NK-92 treated with Interleukin-12 subunit alpha and Interleukin-12 subunit beta, amount 100 ng/mL, for 24 hours (cell line): ENCODE measurements at places on chromosomes 6 and 20.

DNA sequence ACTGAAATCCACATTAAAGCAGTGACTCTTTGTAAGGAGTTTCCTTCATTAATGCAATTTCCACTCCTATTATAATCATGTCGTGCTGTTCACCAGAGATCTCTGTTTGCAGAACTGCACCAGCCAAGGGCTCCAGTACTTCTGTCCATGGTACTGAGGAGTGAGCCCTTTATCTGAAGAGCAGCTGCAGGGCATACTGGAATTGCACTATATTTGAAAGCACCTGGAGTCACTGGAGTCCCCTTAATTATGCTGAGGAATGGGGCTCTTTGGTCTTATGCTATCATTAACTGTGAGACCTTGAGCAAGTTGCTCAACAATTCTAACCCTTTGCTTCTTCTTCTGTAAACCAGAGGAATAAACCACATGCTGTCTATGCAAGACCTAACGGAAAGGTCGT is 61.7 kb upstream of the NUP153 start:
- DNase-seq: no peak

DNA sequence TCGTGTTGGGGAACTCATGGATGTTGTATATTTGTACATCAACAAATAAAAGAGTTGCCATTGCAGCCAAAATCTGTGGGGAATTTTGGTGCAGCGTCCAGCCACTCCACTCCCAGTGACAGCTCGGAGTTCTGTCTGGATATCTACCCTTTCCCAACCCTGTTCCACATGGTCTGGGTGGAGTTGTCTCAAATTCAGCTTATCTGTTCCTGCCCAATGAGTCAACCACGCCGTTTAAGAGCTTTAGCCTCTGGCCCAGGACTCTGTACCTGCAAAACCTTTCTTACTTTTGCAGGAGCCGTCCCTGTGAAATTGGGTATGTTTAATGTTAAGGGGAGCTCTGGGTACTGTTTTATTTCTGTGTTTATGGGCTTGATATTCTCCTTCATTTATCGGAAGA is 33.9 kb upstream of the OVOL2 start:
- DNase-seq: no peak

DNA sequence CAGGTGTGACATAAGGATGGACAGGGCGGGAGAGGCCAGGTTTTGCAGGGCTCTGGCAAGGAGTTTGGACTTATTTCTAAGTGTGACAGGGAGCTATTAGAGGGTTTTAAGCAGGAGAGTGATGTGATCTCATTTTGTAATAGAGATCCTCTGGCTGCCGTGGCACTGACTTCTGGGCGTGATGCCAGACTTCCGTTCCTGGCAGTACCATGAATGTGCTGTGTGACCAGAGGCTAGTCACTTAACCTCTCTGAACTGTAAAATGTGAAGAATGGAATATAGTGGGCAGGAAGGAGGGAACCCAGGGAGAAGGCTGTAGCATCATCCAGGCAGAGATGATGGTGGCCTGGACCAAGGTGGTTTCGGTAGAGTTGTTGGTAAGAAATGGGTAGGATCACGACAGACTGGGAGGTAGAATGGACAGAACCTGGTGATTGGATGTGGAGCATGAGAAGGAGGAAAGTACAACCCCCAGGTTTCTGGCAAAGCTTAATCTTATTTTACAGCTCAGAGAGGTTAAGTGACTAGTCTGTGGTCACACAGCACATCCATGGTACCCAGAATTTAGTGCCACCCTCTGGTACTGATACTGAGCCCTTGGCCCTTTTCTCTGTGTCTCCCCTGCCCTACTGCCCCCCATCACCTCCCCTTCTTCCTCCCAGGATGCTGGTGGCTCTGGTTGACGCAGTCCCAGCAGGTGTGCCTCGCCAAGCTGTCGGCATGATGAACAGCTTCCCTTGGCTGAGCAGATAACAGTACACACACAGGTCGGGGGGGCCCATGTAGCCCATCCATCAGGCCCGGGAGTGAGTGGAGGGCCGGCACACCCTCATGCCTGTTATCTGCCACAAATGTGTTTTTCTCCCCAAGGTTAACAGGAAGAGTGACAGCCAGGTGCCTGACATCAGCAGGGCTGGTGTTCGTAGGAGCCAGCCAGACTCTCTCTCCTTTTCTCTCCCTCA is 52.9 kb upstream of the CTNNBL1 start:
- no peak for DNase-seq

- no peak for DNase-seq
Observed at GRCh38 chr6:134575221-134575620, 257.3 kb upstream of the SGK1 start.

GRCh38 chr6:3209114-3210023 is 18.1 kb downstream of the TUBB2B start:
- DNase-seq: no peak

GRCh38 chr6:111710439-111710838 is 104.8 kb upstream of the TRAF3IP2 start:
- no peak for DNase-seq

- peak; percentile 28 for DNase-seq
Observed at GRCh38 chr20:1832634-1833033, 62.6 kb upstream of the SIRPA start.

DNA sequence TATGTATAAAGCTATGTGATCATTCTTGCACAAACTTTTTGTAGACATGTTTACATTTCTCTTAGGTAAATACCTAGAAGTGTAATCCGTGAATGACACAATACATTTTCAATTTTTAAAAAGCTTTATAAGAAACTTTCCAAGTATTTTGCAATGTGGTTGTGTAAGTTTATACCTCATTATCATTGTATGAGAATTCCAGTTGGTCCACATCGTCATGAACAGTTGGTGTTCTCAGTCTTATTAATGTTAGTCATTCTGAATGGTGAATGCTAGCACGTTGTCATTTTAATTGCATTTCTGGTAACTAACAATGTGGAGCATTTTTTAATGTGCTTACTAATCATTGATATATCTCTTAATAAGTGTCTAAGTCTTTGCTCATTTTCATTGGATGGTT is 116.5 kb upstream of the F13A1 start:
- no peak for DNase-seq

DNA sequence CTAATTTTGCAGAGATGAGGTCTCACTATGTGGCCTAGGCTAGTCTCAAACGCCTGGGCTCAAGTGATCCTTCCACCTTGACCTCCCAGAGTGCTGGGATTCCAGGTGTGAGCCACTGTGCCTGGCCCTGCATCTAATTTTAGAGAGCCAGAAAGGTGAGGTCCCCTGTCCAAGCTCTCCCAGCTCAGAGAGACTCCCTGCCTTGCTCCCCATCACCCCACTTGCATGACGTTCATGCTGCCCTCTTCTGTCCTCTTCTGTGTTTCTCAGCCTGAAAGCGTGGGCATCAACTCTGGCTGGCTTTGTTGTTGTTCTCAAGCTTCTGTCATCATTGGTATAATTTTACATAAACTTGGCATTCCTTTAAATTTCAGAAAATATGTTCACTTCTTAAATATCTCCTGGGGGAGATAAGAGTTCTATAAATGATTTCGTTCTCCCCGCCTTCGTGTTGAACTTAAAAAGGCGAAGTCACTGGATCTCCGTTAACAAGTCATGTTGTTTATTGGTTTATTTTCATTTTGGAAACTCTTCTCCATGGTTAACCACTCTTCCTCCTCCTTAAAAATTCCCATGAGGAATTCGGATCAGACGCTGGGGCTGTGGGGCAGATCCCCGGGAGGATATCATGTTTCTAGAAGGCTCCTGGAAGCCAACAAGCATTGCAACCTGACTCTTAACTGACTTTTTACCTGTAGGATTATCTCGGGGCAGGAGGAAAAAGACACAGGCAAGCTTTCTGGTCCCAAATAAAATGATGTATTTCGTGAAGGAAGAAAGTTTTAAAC is 13.2 kb upstream of the PARD6B start:
- DNase-seq: no peak

DNA sequence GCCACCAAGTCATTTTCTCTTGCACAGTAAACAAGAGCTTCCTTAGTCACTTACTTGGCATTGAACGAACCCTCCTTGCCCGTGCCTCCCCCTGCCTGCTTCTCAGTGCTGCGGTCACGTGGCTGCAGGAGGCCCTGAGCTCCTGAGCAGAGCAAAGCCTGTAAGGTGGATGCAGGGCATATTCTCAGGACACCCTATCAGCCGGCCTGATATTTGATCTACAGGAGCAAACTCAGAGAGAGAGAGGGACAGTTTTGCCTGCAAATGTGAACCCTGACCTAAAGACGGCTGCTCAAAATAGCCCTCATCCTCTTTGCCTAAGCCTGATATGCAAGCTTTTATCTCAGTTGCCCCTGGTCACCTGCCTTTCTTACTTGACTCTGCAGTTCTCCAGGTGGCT is 93.0 kb upstream of the POPDC3 start:
- no peak for DNase-seq

DNA sequence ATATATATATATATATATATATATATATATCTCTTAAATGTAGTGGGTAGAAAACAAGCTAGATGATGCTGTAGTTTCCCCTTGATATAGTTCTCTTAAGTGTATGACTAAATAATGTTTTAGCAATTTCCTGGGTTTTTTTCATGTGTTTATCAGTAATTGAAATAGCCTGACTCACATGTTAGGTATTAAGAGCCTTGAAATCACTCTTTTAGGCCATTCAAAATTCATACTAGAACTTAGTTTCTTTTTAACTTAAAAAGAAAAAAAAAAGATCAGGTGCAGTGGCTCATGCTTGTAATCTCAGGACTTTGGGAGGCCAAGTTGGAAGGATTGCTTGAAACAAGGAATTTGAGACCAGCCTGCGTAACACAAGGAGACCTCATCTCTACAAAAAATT is 44.1 kb downstream of the NKX2-4 start:
- DNase-seq: no peak

GRCh38 chr6:56280126-56280525 is 32.7 kb upstream of the COL21A1 start:
- DNase-seq: no peak

DNA sequence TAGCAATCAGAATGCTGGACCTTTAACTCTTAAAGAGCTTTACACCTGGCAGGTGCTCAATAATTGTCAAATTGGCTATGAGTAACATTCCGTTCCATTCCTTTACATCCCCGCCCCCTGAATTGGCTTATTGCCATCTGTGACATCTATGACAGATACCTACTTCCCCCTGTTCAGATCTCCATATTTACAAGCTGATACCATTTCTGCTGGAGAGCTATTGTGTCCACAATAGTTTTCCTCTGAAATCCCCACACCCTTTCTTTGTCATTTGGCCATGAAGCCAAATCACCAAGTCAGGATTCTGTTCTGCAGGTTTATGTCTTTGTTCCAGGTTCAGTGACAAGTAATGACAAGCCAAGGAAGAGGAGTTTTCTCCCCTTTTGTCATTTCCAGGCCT is 3.2 kb downstream of the CDH26 start:
- DNase-seq: no peak

DNA sequence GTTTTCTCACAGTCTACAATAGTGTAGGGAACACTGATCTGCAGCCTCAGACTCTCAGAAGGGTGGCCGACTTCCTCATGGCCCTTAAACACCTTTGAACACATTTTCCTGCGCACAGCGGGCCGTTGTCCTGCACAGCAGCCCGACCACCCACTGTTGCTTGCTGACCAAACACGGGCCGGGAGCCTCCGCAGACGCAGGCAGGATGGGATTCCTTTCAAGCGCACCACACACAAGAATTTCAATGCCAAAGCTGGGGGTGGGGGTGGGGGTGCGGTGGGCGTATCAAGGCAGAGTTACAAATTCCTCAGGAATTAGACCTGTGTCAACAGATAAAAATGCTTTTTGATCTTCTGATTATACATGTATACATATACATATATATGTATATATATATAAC is 74.5 kb downstream of the HUS1B start:
- DNase-seq: no peak

GRCh38 chr6:36054956-36055355 is 27.3 kb downstream of the MAPK14 start:
- DNase-seq: no peak

GRCh38 chr20:53926428-53927028 is 143.9 kb downstream of the BCAS1 start:
- no peak for DNase-seq

DNA sequence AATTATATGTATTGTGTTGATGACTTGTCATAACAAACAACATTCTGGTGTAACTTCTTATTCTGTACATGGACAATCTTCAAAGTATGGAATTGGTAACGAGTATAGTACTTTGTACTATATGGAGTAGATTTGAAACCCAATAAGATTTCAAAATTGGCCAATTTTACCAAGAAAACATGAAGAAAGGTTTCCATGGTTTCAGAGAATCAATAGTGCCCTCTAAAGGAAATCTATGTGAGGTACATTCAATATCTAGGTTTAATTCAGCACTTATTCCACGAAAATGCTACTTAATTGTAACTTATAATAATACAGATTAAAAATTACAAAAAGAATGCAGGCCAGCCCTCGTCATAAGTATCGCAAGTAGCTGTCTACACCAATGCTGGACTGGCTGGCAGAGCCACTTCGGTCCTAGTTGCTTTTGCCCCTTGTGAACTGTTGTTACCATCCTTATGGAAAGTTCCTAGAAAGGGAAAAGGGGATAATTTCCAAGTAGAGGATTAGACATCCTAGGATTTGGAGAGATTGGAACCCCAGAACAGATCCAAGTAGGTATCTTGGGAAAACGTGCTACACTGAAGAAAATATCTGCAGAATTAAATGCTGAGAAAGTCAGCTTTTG is 70.9 kb downstream of the LCA5 start:
- DNase-seq: no peak

GRCh38 chr6:5923840-5924239 is 82.9 kb downstream of the NRN1 start:
- no peak for DNase-seq

GRCh38 chr6:126914172-126914571 is 204.3 kb upstream of the RSPO3 start:
- DNase-seq: no peak

GRCh38 chr6:159089909-159090308 is 45.1 kb upstream of the TAGAP start:
- DNase-seq: no peak

GRCh38 chr6:109325400-109325801 is 56.9 kb downstream of the CD164 start:
- no peak for DNase-seq

GRCh38 chr6:27251606-27252251 is 4.2 kb downstream of the PRSS16 start:
- DNase-seq: no peak

DNA sequence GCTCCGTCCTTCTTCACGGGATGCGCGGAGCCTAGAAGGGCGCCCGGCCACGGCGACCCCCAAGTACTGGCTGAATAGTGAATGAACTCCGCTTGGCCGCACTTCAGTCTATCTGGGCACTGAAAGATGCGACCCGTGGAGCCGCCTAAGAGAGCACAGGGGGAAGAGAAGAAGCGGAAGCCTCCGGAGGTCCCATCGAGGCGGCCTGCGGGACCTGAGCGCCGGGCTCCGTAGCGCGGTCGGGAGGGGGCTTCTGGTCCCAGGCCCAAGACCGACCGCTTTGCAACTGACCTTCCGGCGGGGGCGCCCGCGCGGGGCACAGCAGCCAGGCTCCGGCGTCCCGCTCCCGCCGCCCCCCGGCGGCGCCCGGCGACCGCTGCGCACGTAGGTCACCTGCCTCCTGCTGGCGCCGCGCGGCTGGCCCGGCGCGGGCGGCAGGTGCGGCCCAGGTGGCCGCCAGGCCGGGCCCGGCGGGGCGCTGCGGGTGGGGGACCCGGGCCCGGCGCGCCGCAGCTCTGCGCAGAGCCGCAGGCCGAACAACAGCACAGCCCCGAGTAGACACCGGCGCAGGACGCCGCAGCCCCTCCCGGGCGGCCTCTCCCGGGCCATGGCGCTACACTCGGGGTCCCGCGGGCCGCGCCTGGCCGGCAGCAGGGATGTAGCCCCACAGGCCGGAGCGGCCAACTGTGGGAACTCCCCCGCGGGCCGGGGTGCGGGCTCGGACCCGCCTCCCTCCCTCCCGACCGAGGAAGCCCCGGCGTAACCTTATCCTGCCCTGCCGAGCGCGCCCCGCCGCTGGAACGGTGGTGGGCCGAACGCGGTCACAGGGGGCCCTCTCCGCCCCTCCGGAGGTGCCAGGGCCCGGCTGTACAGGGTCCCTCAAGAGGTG is at the start of gene METTL24:
TSS of gene METTL24 (minus strand) at position 686 of the 889 bp plus-strand sequence. CDS start at position 609, 77 bp downstream.
- no peak for DNase-seq
